Astrocyte of the cerebellum (primary cell): ENCODE measurements at places on chromosomes 1 and 21.
A peak's percentile ranks its signal among the peaks of the same experiment; 100 is the strongest.

- no peak for DNase-seq
Observed at GRCh38 chr1:112594208-112594876, 24.6 kb downstream of the ST7L start.

DNA sequence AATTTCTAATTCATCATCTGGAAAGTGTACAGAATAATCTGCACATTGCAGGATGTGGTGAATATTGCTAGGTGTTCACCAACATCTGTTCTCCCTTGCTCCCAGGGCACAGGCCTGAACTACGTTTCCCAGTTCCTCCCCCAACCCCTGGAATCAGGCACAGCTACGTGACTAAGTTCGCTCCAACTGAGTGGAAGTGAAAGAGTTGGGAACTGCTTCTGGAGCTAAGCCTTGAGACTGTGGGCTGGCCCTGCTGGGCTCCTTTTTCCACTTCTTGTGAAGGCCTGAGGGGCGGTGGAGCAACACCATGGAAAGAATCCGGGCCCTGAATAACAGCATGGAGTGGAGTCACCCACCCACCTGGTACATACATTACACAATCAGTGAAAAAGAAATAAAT, 534.6 kb downstream of the SMYD3 start:
- DNase-seq = no peak

GRCh38 chr1:177780096-177780700, 189.7 kb downstream of the SEC16B start:
- DNase-seq = peak; percentile 49

- peak; percentile 97 for DNase-seq
Observed at GRCh38 chr1:94755675-94756074, 64.5 kb upstream of the SLC44A3 start.

DNA sequence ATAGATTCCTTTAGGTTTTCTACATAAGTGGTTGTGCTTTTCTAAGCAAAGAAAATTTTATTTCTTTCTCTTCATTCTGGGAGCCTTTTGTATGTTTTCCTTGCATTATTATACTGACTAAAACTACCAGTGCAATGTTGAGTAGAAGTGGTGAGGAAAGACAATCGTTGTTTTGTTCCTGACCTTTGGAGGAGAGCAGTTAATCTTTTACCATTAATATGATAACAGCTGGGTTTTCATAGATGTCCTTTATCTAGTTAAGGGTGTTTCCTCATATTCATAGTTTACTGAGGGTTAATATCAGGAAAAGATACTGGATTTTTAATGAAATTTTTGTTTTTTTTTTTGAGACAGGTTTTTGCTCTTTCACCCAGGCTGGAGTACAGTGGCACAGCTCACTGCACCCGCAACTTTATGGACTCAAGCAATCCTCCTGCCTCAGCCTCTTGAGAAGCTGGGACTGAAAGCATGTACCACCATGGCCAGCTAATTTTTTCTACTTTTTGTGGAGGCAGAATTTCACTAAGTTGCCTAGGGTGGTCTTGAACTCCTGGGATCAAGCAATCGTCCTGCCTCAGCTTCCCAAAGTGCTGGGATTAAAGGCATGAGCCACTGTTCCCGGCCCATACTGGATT, 9.0 kb upstream of the KCTD3 start:
- no peak for DNase-seq

GRCh38 chr1:236472850-236473788, 50.7 kb upstream of the LGALS8 start:
- DNase-seq = no peak
